NCI-H774 (cell line): ENCODE measurements at places on chromosomes 7 and 10.

GRCh38 chr10:124743191-124744101 lies 732 bp downstream of the FAM53B start:
- DNase-seq, result no peak

GRCh38 chr7:99833289-99833877 lies 5.6 kb downstream of the CYP3A43 start:
- no peak for DNase-seq

DNA sequence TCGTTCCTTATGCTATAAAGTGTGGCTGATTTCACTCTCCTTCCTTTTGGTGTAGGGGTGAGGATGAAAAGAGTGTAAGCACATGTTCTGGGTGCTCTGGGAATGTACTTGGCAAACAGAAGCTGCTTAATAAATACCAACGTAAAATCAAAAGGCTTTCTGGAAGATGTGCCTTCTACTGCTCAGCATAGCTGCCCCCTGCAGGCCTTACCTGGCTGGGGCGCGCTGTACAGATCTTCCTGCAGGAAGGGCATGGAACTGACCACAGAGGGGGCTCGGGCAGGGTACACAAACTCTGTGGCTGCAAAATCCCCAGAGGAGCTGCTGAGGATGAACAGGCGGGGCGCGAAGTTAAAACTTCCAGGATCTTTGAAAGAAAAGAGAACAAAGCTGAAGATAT lies 169.4 kb downstream of the SVIL start:
- DNase-seq, result no peak

DNA sequence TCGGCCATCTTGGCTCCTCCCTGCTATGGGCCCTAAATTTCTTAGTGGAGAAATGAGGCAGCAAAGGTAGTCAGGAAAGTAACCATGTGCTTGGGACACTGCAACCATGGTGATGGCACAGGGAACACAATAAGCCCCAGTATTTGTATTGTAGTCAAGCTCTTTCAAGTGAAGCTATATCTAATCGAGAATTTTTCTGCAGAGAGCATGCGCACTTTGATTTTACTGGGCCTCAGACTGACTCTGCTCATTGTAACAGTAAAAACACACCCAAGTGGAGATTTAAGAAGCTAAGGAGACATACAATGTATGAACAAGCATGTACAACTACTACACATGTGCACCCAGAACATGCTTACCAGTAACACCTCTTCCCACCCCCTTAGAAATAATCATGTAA lies 67.3 kb upstream of the TMEM229A start:
- DNase-seq, result no peak

DNA sequence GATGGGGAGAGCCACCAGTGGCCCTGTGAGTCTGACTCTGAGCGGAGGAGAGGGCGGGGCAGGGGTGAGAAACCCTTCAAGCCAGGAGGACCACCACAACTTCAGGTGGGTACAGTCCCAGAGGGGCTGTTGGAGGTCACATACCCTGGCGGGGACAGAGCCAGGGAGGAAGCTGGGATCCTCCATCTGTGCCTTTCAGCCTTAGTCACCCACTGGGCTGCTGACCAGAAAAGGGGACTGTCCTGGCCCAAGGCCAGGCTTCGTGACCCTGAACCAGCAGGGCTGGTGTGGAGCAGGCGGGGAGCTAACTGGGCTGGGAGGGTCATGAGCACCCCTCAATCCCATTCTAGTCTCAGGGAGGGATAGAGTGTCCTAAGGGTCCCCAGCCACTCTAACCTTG lies 1.5 kb upstream of the CALHM3 start:
- DNase-seq, result no peak

GRCh38 chr7:155797262-155798250 lies 14.7 kb downstream of the SHH start:
- DNase-seq, result no peak

DNA sequence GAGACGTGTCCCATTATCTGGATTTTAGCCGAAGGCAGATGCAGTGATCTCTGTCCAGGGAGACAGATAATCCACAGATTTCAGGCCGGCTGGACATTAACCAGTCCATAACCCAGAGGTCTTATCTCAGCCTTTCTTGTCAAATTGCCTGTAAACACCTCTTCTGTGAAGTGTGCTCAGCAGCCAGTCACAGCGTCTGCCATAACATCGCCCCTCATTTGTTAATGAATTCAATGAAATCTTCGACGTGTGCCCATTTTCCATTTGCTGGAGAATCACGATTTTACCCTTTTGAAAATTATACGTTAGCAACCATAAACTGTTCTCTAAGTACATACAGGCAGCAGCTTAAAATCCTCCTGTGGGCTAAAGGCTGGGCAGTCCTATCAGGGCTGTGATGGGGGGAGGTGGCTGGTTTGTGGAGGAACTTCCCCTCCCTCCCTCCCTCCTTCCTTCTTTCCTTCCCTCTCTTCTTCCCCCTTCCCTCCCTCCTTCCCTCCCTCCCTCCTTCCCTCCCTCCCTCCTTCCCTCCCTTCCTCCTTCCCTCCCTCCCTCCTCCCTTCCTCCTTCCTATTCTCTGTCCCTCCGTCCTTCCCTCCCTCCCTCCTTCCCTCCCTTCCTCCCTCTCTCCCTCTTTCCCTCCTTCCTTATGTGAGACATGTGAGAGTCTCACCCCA lies 26.6 kb upstream of the FAM20C start:
- no peak for DNase-seq

- peak; percentile 75 for DNase-seq
Measured at GRCh38 chr10:22230158-22230833, 12.5 kb upstream of the EBLN1 start.

DNA sequence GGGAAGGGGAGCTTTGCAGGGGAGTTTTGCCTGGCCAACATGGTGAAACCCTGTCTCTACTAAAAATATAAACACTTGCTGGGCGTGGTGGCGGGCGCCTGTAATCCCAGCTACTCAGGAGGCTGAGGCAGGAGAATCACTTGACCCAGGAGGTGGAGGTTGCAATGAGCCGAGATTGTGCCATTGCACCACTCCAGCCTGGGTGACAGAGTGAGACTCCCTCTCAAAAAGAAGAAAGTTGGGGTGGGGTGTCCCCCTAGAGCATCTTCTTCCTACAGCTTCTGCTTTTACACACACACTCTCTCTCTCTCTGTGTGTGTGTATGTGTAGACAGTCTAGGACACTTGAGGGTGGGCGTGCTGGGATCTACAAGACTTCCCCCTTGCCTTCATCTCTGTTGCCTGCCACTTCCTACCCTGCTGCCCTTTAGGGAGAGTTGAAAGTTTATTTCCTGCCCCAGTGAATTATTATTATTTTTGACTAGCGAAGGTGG lies 21.7 kb downstream of the PLAU start:
- DNase-seq, result no peak

GRCh38 chr10:21522631-21523406 lies 2.7 kb downstream of the SKIDA1 start:
- no peak for DNase-seq

DNA sequence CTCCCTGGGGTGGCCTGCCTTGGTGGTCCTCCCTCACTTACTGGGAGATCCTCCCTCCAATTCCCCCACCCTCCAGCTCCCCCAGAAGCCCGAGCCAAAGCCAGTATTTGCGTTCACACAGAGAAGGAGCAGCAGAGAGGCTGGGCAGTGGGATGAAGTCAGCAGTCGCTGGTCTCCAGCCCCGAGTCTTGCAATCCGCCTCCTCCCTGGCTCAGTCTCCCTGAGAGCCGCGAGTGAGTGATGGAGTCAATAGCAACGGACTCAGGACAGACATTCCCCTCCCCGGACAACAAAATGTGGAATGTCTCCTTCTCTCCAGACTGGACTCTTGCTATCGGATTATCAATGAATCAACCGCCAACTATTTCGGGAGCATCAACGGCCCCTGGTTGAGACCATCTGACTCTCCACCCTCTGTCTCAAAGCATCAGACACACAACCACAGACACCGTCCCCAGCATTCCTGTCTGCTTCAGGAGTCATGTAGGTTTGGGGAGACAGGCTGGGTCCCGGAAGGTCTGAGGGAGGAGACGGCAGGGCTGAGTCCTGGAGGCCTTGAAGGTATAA lies 178.4 kb downstream of the SH3PXD2A start:
- DNase-seq, result no peak

- no peak for DNase-seq
Measured at GRCh38 chr7:91657483-91658071, 222.9 kb downstream of the MTERF1 start.

- DNase-seq, result no peak
Measured at GRCh38 chr10:98076086-98076485, 45.7 kb upstream of the CRTAC1 start.

DNA sequence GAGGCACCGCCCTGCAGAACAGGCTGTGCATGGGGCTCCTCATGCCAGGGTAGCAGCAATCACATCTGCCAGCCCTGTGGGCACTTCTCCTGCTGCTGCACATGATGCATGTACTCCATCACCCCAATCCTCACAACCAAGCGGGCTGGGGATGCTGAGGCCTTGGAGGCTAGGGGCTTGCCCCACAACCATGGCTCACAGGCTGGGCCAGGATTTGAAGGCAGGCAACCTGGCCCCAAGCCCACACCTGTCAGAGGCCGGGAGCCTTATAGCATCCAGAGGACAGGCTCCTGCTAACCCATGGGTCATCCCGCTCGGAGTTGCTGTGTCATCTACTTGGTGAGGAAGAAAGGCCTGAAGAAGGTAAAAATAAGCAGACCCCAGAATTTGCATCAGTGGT lies 2.2 kb downstream of the POLM start:
- no peak for DNase-seq

- no peak for DNase-seq
Measured at GRCh38 chr10:8037941-8038894, 16.3 kb upstream of the GATA3 start.

DNA sequence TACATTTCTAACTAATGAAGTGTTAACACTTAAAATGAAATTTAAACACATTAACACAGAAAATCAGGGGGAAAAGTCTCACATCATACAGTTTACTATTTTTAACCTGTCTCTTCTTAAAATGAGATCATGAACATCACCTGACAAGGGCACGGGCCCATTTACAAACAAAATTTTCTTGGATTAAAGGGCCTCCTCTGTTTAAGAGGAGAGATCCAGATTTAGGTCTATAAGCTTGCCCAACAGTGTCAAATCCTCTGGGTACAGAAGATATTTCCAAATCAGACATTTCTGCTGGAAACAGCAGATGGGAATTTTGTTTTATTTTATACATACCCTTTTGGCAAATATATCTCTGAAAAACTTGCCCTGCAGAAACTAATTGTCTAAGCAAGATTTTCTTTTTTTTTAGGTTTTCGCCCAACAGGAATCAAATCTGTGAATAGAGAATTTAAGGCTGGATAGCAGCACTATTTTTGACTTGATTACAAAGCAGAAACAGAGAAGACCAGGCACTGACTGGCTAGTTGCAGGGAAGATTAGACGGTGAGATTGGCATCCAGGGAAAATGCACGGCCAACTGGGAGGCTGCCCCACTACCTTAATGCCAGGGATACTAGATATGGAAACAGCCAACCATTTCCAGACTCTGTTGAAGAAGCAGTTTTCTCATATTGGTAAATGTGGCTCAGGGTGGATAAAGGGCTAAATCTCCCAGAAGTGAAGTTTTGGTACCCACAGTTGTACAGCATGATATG lies 173.4 kb downstream of the LRRN3 start:
- no peak for DNase-seq

DNA sequence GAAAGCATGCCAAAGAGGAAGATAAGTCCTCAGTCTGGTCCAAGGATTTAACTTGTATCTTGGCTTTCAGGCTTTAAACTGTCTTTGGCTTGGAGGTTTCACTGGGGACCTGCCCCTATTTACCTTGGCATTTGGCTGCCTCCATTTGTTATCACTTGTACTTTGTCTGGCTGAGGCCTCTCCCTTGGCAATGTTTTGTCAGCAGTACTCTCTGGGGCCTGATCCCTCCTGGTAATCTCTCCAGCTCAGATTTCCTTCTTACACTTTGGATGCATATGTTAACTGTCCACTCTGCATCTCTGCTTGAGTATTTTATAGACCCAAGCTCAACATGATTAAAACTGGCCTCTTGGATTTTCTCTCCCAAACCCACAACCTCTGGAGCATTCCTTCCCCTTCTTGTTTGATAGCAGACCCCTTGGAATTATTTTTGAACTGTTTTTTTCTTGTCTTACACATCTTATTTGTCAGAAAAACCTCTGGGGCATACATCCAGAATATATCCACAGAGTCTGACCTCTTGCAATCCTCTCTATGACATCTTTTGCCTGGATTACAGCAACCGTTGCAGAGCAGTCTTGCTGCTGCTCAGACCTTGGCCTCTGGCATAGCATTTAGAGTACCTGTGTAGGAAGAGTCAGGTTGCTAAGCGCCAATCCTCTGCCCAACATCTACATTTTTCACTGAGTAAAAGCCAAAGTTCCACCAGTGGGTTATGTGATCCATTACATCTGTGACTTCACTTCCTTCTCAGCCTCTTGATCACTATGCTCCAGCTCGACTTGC lies 35.2 kb downstream of the ZNF487 start:
- no peak for DNase-seq

DNA sequence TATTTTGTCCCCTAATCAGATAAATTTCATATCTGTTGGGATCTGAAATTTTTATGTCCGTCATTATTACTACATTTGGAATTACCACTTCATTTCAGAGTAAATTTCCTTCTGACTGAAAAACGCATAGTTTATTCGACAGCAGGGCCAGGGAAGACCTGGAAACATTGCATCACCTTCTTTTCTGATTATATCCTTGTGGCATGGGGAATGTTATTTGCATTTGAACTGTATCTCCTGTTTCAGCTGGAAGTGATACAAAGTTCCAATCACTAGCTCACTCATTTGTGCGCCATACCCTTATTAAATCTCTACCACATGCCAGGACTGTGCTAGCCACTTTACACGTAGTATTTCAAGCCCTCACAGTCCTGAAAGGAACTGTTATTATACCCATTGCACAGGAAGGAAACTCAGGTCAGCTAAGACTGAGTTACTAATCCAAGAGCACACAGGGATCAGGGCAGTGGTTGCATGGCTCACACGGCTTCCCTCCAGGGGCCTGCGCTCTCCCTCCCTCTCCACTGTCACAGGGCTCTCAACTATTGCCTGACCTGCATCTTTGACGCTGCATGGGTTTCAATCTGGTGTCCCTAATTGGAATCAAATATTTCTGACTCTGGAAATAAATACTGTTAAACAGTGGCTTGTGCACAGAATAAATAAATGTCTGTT lies 84.4 kb upstream of the NANOS1 start:
- no peak for DNase-seq

- no peak for DNase-seq
Measured at GRCh38 chr10:11245095-11245479, 227.4 kb downstream of the CELF2 start.

DNA sequence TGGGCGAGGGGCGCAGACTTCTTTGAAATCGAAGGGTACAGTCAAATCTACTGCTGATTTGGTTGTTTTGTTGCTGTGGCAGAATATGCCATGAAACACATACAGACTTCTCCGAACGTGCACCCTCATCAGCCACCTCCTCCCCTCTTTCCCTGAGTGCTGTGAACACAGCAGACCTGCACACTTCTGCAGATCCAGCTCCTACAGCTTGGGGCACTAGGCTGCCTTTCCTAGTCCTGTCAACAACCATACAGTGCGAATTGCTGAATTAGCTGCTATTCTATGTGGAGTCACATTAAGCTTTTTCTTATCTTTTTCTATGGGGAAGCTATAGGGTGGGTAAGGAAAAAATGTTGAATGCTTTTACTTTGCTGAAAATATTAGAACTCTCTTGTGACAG lies 57.5 kb downstream of the COL17A1 start:
- DNase-seq, result no peak

GRCh38 chr7:29328811-29329210 lies 134.2 kb downstream of the CHN2 start:
- no peak for DNase-seq
